Jurkat, Clone E6-1 (cell line): ENCODE measurements at places on chromosomes 2 and 18.

- peak; percentile 76 for DNase-seq
These were observed 73.6 kb downstream of the COPS8 start for GRCh38 chr2:237159006-237159911.

- DNase-seq: no peak
These were observed 3.8 kb downstream of the COL4A4 start for GRCh38 chr2:227160164-227160563.

DNA sequence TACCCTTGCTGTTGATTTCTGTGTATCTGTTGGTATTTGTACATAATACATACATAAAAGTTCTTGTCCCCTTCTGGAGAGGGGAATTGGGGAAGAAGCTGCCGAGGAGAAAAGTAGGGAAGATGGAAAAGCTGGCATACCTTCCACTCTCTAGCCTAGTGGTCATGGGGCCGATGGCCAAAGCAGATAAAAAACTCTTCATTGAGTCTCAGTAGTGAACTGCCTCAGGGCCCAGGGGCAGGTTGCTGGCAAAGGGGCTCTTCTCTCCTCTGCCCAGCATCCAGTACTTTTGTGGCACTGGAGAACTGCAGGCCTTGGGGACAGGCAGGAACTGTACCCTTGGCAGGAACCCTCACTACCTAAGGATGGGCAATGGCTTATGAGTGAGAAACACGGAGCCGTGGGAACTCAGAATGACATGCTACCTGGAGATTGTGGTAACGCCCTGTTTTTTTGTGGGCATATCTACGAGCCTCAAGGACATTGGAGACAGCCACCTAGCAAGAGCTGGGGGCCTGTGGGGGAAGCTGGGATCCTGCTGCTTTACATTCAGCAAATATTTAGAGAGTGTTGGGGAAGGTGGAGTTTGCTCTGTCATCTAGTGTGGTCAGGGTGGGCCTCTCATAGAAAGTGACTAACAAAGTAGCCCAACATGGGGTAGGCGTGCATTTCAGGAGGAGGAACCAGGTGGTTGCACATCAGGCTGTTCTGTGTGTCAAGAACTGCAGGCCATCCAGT, 22.6 kb upstream of the ITGB6 start:
- no peak for DNase-seq

- DNase-seq: no peak
These were observed 7.5 kb downstream of the NPPC start for GRCh38 chr2:231918501-231919330.

- DNase-seq: no peak
These were observed 4.8 kb downstream of the TMEM200C start for GRCh38 chr18:5890331-5891183.

DNA sequence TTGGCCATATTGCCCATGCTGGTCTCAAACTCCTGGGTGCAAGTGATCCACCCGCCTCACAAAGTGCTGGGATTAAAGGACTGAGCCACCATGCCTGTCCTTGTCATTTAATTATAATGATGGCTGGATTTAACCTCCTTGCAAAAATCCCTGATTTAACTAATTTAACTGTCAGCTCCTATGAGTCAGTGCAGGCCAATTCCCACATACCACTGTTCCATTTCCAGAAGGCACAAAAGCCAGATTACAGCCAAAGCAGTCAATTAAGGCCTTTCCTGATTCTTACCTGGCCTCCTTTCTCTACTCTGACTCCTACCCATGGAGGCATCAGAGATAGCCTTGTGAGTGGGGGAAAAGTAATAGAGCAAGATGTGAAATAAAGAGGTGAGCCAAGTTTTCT, 12.3 kb upstream of the SLC35F5 start:
- DNase-seq: no peak

GRCh38 chr18:68215931-68216330, 499.0 kb downstream of the TMX3 start:
- no peak for DNase-seq

- no peak for DNase-seq
These were observed 840 bp upstream of the PSD4 start for GRCh38 chr2:113172721-113173541.

DNA sequence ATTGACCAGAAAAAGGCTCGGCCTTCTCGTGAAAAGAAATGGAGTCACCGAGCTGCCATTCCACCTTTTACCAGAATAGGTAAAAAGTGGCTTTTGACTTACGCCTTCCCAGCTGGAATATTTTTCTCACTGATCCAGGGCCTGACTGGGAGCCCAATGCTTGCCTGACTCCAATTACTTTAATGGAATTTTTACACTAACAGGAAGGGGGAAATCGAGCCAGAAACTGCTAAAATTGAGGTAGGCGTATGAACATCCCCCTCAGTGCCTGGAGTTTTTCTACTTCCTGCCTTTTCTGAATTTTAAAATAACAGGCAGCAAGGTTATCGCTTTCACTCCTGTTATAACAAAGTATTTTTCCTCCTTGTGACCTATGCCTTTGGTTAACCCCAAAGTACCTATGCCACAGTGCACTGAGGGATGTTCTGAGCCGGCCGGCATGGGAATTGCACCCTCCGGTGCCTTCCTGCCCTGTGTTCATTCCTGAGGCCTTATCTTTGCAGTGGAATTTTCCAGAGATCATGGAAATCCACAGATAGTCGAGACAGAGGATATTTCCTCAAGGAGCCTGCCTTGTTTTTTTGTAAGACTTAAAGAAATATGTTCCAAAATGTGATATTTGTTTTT, 18.3 kb upstream of the RPL31 start:
- no peak for DNase-seq

DNA sequence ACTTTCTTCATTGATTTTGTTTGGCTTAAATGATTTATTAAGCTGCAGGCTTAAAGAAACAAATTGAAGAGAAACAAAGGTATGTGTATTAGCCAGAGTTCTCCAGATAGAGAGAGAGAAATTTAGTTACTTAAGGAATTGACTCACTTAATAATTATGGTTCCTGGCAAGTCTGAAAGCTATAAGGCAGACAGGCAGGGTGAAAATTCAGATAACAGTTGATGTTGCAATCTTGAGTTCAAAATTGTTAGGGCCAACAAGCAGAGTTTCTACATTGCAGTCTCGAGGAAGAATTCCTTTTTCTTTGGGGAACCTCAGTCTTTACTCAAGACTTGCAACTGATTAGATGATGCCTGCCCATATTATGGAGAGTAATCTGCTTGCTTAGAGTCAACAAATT, 593.5 kb downstream of the ADCYAP1 start:
- DNase-seq: no peak

- DNase-seq: no peak
These were observed 52.1 kb upstream of the ANKRD62 start for GRCh38 chr18:12041561-12041960.
